ENCODE measurements at places on chromosomes 7 and 10.

- DNase-seq = no peak
These were observed 69.9 kb upstream of the FGL2 start for GRCh38 chr7:77269360-77270093.

DNA sequence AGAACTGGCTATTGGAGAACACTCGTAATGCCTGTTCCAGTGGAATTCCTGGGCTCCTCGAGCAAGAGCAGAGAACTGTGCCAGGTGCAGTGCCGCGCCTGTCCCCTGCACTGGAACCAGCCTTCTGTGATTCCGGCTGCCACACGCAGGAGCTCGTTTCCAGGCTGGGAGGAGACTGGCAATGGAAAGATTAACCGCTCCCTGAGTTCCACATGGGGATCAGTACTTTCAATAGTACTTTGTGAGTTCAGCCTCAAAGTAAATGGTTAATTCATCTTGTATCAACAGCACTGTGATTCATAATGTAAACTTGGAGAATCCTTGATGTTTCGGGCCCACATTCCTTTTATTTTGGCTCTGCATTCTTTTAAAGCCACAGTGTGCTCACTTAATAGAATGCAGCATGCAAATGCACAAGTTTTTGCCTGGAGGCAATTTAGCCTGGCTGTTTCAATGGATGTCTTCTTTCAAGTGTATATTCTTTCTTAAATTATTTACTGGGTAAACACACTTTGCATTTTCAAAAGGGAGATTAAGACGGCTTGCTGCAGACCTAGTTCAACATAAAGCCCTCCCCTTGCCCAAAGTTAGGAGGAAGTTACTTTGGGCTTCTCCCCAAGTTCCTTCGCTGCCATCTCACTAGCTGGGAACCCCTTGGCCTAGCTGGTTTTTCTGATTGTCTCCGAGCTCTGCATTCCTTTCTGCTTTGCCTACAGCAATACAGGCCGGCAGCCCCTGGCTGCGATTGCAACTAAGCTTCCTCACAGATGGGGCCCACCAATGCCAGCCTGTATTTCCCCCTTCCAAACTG, 138.1 kb upstream of the TCF7L2 start:
- peak; percentile 86 for DNase-seq

GRCh38 chr7:105098863-105099515, 85.0 kb downstream of the KMT2E start:
- no peak for DNase-seq

DNA sequence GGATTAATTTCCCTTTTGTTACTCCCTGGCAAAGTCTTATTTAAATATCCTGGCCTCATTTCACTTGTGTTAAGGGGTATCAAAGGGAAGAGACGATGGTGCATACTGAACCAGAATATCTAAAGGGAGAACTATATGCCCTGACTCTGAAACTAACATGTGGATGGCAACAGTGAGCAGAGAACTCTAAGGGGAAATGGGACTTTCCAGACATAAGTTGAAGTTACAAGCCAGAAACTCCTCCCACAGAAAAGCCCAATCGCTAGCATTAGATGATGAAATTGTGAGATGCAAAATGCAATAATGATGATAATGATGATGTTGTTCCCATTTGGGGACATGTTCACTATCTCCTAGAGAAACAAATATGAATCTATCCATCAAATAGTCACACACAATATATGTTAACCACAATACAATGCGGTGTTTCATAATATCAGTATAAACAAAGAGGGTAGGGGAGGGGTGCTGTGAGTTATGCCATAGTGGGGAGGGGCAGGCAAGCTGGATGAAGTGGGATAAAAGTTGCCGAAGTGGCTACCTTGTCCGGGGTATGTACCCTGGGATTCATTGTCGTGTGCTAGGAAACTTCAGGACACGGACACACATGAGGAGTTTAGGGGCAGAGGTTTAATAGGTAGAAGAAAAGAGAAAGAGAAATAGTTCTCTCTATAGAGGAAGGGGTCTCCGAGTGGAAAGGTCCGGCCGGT, 37.1 kb downstream of the TMEM229A start:
- no peak for DNase-seq

- no peak for DNase-seq
These were observed 1.9 kb downstream of the HGF start for GRCh38 chr7:81767926-81768325.

- peak; percentile 45 for DNase-seq
These were observed 99.5 kb upstream of the TNRC18 start for GRCh38 chr7:5523052-5523711.

DNA sequence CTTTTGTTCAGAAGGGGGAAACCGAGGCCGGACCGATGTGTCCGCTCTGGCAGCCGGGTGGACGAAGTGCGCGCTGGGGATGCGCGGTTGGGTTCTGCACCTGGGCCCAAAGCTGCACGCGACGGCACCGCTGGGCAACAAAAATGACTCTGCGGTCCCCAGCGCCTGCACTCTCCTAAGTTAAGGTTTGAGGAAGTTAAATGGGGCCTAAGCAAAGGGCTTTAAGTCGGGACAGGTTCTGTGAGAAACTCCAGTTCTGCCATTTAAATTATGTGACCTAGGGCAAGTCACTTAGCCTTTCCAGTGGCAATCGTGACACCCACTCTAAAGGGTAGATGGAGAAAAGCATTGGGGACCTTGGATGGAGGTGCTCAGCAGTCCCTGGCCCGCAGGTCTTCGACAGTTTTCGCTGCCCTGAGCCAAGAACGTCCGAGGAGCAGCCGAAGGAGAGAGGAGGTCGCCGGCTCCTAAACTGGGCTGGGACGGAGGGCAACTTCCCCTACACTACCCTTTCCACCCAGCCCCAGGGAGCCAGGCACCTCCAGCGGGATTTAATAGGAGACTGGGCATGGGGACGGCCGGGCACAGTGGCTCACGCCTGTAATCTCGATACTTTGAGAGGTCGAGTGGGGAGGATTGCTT, 534 bp upstream of the ACBD5 start:
- DNase-seq = no peak

DNA sequence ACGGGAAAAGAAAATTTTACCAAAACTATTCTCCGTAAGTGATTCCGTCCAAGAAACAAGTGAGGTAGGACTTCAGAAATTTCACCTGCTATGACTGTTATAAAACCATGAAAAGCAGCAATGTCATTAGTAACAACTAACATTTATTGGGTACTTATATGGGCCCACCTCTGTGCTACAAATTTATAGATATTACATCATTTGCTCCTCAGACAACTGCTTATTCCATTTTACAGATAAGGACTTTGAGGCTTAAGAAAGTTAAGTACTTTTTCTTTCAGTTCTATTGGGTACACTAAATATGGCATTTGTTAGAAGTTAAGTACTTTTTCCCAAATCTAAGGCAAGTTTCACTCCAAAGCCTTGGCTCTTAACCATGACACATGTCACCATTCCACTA, 36.3 kb downstream of the HACD1 start:
- DNase-seq = no peak

GRCh38 chr10:790821-791551, 101.5 kb upstream of the DIP2C start:
- DNase-seq = no peak

All from foreskin fibroblast (primary cell).